ENCODE measurements at places on chromosomes 1 and 21.
A peak's percentile ranks its signal among the peaks of the same experiment; 100 is the strongest.

DNA sequence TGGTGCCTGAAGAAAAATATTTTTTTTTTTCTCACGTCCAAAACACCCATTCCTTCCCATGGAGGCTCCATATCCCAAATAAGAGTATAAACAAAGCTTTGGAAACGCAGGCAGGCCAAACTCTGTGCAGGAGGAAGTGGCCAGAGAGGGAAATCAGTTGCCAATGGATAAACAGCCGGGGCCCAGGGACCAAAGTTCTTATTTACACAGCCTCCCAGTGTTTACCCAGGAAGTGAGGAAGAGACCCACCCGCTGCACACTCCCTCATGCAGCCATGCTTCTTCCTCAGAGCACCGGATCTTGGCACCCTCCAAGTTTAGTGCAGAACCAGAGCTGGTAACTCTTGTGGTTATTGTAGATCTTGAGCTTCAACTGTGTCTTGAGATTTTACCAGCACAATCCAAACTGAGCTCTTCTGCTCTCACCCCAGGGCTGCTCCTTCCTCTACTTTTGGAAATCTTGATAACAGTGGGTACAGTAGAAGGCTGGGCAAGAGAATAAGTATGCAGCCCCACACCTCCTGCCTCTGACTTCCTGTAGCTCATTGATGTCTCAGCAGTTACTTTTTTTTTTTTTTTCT lies 14.2 kb downstream of the MARCKSL1 start:
- no peak for DNase-seq

- DNase-seq = no peak
Observed at GRCh38 chr1:85321237-85321964, 45.0 kb upstream of the BCL10 start.

DNA sequence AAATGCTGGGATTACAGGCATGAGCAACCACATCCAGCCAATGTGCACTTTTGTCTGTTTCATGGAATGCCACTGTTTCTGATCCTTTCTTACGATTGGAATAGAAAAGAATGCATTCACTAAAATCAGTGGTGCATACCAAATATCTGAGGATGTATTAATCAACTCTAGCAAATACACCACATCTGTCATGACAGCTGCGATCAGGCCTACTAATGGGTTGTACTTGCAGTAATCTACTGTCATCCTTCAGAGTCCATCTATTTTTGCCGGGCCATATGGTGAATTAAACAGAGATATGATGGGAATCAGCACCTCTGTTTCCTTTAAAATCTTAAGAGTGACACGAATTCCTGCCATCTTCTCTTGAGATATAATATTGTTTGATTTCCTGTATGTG lies 8.5 kb upstream of the USP1 start:
- no peak for DNase-seq

DNA sequence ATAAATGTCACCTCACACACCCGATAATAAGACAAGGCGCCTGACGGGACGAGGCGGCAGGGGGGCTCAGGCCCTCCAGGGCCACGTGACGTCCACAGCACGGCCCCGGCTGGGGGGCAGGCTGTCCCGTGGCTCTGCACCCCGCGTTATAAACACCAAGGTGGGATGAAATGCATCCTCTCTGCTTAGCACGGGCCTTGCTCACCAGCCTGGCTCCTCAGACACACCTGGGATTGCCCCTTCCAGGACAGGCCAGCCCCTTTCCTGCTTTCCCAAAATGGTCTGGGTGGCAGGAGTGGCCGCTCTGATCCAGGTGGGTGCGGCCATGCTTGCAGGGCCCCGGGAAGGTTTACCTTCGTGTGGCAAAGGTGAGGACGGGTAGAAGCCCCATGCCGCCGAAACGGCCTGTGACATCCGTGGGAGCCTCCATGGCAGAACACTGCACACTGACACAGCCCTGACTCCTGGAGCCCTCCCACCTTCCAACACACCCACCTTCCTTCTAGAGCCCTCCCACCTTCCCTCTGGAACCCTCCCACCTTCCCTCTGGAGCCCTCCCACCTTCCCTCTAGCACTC lies 35.9 kb downstream of the SLC19A1 start:
- no peak for DNase-seq

DNA sequence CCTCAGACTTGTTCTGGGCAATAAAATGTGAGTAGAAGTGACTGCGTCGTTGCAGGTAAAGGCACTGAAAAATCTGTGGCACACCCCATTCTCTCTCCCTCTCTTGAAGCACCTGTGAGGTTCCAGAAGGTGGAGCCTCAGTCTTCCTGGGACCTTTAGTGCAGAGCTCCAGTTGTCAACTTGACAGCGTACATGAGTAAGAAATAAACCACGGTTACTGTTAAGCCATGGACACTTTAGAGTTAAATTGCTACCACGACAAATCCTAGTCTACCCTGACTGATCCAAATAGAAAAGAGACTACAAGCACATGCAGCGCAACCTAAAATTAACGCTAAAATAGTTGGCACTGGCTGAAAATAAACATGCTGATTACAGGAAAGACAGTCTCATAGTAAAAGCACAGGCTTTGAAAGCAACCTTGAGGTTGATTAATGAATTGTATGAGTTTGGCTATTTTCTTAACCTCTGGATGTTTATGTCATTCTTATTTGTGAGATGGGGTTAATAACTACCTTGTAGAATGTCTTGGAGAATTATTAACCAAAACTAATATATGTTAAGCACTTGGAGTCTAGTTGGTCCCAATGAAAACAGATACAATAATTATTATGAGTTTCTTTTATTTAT lies 93.0 kb upstream of the PLPPR4 start:
- DNase-seq = no peak

DNA sequence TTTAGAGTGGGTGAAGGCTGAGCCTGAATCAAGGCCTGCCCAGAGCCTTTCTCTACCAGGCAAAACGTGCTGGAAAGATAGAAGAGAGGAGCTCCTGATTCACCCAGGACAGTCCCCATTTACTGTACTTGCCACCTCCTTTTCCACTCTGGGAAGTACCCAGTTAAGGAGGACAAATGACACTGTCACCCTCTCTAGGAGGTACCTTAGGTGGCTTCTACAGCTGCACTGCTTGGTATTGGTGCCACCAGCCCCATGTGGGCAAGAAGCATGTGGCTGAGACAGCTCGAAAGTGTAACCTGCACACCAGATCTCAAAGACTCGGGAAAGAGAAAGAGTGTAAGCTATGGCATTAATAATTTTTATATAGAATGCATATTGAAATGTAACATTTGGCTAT lies 42.3 kb downstream of the RUNX1 start:
- DNase-seq = no peak

DNA sequence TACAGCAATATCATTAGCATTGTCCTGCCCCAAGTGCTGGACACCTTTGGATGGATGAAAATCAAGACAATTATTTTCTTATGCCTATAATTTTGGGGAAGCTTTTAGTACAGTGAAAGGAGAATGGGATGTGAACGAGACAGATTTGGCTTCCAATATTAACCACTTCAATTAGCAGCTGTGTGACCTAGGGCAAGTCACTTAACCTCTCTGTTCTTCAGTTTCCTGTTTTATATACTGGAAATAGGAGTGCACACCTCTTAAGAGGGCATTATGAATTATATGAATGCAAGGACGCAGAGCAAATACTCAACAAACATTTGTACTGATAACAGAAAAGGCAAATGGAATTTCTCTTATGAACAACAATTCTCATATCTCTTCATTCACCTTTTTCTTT lies 18.5 kb downstream of the CYP2J2 start:
- no peak for DNase-seq

DNA sequence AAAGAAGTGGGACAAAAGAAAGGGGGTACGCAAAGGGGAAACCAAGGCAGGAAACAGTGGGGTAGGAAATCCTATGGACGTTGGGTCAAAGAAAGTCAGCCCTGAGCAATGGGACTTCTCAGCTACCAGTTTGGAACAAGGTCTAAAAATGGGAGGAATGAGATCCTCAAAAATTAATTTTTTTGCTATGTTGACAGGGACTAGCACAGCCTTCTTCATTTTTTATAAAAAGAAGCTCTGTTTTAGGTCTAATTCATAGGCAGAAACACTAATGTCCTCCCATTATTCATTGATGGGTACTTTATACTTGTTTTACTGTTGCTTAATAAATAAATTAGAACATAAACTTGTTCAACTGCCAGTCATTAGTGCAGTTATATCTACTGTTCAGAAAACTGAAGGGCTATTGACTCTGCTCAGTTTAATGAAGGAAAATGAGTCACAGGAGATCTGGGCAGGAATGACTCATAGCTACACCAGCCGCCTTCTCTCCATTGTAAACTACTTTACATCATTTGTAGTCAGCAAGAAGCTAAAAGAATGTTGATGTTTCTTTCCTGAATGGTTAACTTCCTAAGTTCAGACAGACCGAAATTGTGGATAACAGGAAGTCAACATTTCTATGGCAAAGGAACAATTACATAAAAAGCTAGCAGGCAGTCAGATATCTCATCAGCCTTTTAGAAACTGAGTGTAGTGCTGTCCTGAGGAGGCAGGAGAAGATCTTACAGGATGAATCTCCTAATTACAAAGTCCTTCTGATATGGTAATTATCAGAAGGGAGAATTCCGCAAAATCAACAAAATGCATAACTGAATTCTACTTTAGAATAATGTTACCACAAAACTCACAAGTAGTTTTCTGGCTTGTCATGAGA lies 356.4 kb upstream of the PKN2 start:
- peak; percentile 82 for DNase-seq

- DNase-seq = no peak
Observed at GRCh38 chr21:32626621-32627196, 14.5 kb upstream of the CFAP298 start.
